ENCODE measurements at places on chromosomes 7 and 10.
A peak's percentile ranks its signal among the peaks of the same experiment; 100 is the strongest.

- DNase-seq: no peak
These were observed 1.4 kb downstream of the HPS1 start for GRCh38 chr10:98445200-98445812.

- peak; percentile 33 for DNase-seq
These were observed 10.8 kb downstream of the NEURL1 start for GRCh38 chr10:103504181-103504783.

DNA sequence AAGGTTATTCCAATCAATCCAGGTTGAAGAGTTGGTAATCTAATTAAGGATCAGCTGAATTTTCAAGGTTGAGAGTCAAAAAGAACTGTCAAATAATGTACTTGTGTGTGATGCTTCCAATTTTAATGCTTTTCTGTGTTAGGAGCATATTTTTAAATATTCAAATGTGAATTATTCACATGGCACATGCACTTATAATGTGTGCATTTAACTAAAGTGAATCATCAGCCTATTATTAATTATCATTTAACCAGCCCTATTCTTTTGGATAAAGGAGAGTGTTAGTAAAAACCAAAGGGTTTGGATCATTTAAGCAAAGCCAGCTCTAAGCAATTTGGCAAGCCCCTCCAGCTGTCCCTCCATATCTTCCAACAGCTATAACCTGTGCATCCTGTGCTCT lies 11.2 kb downstream of the LGI1 start:
- DNase-seq: no peak

DNA sequence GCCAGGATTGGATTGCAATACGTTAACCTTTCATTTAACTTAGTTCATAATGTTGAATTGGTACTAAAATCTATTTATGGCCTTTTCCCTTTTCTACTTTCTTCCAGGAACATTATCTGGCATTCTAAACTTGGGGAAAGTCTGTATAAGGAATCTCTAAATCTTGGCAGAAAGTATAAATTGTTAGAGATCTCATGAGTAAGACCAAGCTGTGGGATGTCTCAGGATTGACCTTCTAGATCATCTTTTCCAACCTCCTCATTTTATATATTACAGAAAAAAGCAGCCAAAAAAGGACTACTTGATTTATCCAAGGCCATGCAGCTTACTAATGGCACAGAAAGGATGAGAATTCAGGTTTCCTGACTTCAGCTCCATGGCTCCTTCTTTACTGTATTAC lies 598.3 kb downstream of the INHBA start:
- DNase-seq: no peak

GRCh38 chr10:78909221-78909620 lies 159.5 kb upstream of the ZMIZ1 start:
- DNase-seq: no peak

- no peak for DNase-seq
These were observed 59.4 kb upstream of the ZPBP start for GRCh38 chr7:50152486-50152885.

DNA sequence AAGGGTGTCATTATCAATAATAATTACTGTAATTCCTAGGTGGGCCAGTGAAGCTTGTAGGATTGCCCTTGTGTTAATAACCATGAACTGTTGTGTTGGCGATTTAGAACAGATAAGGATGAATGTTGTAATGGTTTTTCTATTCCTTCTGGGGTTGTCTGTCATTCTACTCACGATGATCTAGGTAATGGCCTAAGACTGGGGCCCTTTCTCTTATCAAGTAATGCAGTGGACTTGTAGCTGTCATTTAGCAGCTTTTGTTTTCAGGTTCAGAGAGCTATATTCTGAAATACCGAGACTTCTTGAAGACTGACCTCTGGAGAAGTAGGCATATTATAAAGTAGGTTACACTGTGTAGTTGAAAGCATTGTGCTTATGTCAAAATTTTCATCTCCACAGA lies 110.2 kb downstream of the TAF3 start:
- DNase-seq: no peak

DNA sequence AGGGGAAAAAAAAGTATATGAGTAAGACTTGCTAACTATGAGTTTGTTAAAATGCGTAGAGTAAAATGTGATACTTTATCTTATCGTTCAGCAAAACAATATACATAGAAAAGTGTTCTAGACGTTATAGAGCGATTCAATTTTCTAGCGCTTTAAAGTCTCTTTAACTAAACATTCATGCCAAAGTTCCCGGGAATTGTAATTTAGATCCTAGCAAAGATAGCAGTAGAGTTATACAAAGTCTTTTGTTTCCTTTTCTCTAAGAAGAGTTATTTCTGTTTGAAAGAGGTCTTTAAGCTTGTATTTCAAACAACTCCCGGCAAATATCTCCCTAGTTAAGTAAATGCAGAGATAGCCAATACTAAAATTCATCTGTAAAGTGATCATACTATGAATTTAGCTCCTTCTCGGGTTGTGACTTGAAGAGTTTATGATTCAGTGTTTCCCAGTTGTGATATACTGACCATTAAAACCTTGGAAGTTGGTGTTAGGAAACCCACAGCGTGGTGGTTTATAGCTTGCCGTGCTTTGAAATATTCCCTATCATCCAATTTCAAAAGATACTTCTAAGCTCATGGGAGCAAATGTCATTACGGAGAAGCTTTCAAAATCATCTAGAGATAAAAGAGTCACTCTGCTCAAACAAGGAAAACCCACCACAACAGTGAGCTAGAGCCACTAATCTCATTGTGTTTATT lies 171.7 kb downstream of the CSTF2T start:
- DNase-seq: no peak
